ENCODE measurements at places on chromosomes 2 and 18.

DNA sequence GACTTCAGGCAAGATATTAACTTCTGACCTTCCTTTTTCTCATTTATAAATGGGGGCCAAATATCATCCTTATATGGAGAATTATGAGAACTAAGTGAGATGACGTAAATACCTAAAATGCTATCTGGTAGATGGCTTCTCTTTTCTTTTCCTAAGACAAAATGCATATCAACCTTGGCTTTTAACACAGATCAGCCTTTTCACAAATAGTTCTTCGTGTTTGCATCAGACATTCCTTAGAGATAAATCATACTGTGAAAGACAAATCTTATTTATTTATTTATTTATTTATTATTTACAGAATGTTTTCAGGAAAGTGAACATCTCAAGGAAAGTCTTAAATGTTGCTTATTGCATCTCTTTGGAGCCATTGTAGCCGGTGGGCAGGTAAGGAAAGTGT, 62.8 kb downstream of the NBEAL1 start:
- DNase-seq: peak; percentile 24

- DNase-seq: no peak
Measured at GRCh38 chr2:11144738-11145079, 10.6 kb upstream of the SLC66A3 start.

GRCh38 chr18:54532962-54533361, 58.1 kb upstream of the DYNAP start:
- DNase-seq: no peak

DNA sequence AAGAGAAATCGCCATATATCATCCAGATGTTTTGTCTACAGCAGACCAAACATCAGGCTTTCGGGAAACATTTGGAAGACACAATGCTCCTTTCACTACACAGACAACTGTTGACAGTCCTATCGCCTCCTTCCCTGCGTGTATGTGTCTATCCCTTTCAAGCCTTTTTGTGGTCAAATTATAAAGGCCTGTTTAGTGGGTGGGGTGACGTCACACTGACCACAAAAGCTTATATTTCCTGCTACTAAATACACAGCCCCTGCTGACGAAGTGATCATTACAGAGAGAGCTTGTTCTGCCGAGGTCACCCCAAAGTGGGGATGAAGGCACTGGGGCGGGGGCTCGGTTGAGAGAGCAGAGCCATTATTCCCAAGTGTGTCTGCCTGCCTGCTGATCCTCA, 302.7 kb upstream of the TNP1 start:
- peak; percentile 90 for DNase-seq

DNA sequence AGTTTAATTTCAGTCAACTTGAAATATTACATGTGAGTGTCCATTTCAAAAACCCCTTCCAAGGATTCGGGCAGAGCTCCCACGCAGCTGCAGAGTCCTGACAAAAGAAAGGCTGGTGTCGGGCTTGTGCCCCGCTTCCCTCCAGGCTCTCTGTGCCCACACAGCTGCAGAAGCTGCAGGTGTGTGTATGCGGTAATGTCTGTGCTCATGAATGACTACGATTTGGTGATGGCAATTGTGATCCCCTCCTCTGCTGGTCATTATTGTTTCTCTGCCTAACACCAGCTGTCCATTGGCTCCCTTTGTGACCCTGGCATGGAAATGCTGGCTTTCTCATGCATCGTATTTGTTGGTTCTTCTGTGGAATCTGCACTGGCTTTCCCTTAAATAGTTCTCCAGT, 224.8 kb downstream of the NUP35 start:
- peak; percentile 29 for DNase-seq

DNA sequence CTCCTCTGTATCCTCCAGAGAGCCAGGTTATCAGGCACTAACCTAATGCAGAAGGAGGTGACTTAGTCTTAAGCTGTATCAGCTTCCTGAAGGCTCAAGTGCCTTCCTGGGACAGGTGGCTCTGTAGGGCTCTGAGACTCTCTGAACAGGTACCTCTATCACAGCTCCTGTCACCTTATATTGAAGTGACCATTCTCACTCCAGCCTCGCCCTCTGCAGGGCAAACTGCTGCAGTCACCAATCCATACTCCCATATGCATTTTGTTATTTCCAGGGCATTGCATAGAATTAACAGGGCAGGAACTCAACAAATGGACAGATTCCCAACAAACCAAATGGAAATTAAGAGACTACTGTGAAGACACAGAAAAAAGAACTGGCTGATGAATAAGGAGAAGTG, 203.0 kb upstream of the REV1 start:
- no peak for DNase-seq

GRCh38 chr2:197259470-197259999, 51.0 kb downstream of the ANKRD44 start:
- no peak for DNase-seq

DNA sequence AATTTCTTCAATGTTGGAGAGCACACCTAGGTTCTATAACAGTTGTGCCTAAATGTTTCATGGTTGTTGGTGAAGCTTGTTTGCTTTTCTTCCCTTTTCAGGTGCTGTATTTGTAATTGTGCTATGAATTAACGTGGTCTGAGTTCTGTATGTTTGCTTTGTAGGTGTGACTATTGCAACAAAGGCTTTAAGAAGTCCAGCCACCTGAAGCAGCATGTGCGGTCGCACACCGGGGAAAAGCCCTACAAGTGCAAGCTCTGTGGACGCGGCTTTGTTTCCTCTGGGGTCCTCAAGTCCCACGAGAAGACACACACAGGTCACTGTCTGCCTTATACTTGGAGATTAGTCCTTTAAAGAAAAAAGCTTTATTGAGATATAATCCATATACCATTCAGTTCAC, 91.2 kb downstream of the ZNF236 start:
- DNase-seq: no peak

GRCh38 chr18:13676471-13676870, 49.9 kb downstream of the FAM210A start:
- no peak for DNase-seq

- no peak for DNase-seq
Measured at GRCh38 chr2:3737128-3737527, 33.8 kb downstream of the DCDC2C start.

GRCh38 chr2:167209784-167210183, 321.5 kb downstream of the XIRP2 start:
- no peak for DNase-seq

DNA sequence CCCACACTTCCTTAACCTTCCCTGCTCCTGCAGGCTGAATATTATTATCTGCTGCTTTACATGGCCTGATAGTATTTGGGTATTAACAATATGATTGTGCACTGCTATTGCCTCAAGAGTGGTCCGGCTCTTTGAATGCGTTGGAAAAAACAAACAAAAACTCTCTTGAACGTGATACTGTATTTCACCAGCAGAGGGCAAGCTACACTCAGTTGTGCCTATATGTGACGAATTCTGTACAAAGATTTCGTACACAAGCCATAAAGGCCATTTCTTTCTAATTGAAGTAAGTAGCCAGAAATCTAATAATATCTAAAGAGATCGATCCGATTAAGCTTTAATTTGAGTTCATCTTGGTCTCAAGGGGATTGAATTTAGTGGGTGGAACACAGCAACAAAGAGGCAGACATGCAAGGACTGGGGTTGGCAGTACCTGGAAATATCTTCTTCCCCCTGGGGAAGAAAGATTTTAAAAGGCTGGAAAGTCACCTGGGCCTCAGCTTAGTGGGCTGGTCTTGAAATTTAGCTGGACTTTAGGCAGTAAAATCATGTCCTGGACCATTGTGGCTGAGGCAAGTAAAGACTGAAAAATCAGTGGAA, 49.3 kb upstream of the RAB6D start:
- DNase-seq: peak; percentile 54

DNA sequence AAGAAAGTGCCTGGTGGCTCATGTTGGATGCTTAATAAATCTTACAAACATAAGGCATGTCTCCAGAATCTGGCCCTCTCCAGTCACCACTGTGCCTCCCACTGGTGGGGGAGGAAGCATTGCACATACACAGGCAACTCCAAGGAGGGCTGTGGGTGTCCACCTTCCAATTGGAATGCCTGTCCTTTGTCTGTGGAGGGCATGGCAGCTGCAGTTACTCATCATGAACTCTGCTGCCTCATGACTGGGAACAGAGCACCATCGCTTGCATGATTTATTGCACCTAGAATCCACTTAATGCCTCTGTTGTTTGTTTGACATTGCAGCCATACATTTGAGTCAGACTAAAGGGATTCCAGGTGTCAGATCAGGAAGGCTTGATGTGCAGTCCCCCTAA, 278.9 kb downstream of the PRKCE start:
- peak; percentile 91 for DNase-seq

- peak; percentile 95 for DNase-seq
Measured at GRCh38 chr2:37802899-37803379, 122.1 kb upstream of the RMDN2 start.

- no peak for DNase-seq
Measured at GRCh38 chr2:126910637-126911036, 11.9 kb downstream of the TEX51 start.

- DNase-seq: no peak
Measured at GRCh38 chr18:12449051-12449785, 41.5 kb downstream of the PRELID3A start.

DNA sequence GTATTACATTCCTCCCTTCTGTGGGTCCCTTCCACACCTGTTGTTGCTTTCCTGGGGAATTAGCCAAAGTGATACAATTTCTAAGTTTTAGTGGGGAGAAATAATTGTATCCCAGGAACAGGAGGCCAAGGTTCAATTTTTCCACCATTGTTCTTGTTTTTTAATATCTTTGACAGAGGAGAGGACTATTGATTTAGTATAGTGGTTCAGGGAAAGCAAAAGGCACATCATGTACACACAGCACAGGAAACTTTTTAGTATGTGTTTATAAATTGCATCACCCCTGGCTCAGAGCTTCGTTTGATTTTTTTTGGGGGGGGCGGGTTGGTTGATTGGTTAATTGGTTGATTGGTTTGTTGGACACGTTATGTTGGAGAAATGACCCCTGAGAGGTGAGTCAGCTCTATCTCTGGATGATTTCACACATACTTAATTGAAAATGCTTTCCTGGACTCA, 431.6 kb downstream of the PID1 start:
- DNase-seq: peak; percentile 7

DNA sequence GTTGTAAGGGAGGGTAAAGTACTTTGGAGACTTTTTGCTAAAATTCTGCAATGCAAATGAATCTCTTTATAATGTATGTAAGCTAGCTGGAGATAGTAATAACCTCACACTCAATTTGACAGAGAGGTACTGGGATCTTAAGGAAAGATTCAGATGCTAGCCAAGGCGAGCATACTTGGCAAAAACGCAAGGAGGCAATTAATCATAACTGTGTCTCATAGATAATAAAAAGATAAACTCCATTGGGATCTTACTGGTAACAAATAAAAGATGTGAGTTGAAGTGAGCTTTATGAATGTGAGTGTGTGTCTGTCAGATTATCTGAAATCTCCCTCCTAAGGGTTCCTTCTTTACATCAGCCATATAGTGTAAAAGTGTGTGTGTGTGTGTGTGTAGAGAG, 533.0 kb downstream of the TMX3 start:
- DNase-seq: no peak

GRCh38 chr2:118103951-118104940, 16.0 kb downstream of the INSIG2 start:
- DNase-seq: no peak

- peak; percentile 55 for DNase-seq
Measured at GRCh38 chr2:223779877-223780276, 57.5 kb downstream of the AP1S3 start.

DNA sequence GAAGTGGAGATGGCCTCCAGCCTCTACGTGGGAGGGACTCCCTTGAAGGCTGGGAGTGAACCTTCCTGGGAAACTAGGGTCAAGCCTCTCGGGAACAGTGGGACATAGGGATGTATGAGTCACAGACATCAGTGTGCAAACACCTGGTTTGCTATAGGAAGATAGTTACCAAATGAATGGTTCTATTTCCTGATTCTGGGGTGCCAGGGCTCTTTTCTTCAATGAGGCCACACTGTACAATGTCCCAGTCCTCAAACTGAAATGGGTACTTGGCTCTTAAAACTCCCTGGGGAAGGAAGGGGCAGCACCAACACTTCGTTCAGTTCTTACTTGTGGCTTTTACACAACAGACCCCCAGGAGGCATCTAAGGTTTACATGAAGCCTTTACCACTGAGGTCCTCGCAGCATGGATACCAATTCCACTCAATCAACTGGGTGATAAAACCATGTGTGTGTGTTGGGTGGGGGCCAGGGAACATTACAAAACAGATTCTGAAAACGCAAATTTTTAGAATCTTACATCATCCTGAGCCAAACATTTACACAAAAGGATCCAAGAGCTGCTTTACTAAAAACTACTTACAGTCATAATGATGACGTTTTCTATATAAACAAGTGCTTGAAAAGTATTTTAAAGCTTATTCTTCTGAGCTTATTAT, 10.4 kb downstream of the ERFE start:
- DNase-seq: peak; percentile 76
